ENCODE measurements at places on chromosomes 1 and 21. TPM values are rescaled to one million over a fixed set of nuclear protein-coding genes. Genes with fewer than 3 reads are reported as not detected.

The ANKRD65 gene
- not detected for total RNA-seq

The F13B gene
- total RNA-seq = not detected

The SLFNL1 gene
- total RNA-seq = 0.14 TPM

The ASCL5 gene
- total RNA-seq = not detected

The RAVER2 gene
- 6.6 TPM for total RNA-seq

The SPRR2A gene
- total RNA-seq = not detected

The POLR3C gene
- 43.3 TPM for total RNA-seq

The EFNA1 gene
- total RNA-seq = 16.4 TPM

GRCh38 chr21:16376673-16377072 is 646.9 kb downstream of the USP25 start:
- DNase-seq = no peak
- no peaks in the 10 kb centered on the region for H3K36me3 ChIP-seq
- H3K4me1 ChIP-seq = no peaks in the 10 kb centered on the region

GRCh38 chr1:93964777-93965200 is 55.6 kb upstream of the GCLM start:
- H3K27me3 ChIP-seq = no peaks in the 10 kb centered on the region
- H3K4me1 ChIP-seq = peaks cover 18% of the 10 kb centered on the region
- no peak overlapping the region for H3K27ac ChIP-seq
- no peak overlapping the region for H3K4me3 ChIP-seq

DNA sequence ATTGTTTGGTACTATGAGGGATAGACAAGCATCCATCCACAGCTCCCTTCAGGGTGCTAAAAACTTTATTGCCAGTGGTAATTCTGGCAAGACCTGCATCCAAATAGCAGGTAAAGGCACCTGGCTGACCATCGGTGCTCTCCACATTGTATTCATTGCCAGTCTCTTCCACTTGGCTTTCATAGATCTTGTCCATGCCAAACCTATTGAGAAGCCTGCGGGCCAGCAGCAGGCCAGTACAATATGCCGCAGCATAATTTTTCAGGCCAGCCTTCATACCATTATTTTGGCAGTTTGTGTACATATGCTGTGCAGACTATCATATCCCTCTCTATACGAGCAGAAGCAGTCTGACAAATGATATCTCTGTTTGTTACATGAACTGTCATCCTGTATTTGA is 70.2 kb downstream of the SWT1 start:
- no peak overlapping the region for H3K27ac ChIP-seq
- no peaks in the 10 kb centered on the region for H3K36me3 ChIP-seq
- H3K27me3 ChIP-seq = no peaks in the 10 kb centered on the region
- no peaks in the 10 kb centered on the region for H3K4me1 ChIP-seq
- H3K4me3 ChIP-seq = no peak overlapping the region

DNA sequence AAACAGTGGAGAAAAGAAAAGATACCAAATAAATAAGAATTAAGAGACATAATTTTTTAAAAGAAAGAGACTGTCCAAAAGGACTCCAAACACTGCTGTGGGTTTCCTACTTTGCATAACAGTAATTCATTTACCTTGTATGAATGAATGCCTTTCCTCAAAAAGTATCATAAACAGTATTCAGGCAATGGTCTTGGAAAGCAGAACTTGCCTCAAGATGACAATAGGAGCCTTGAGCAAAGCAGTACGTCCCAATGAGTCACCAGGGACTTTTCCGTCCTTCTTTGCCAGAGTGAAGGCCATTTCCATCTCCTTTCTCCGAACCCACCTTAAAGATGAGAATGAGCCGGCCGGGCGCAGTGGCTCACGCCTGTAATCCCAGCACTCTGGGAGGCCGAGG is 186.4 kb downstream of the ZBTB18 start:
- H3K4me1 ChIP-seq = no peaks in the 10 kb centered on the region
- no peaks in the 10 kb centered on the region for H3K36me3 ChIP-seq
- H3K27me3 ChIP-seq = no peaks in the 10 kb centered on the region
- no peak overlapping the region for H3K4me3 ChIP-seq
- peak; percentile 31 for DNase-seq

DNA sequence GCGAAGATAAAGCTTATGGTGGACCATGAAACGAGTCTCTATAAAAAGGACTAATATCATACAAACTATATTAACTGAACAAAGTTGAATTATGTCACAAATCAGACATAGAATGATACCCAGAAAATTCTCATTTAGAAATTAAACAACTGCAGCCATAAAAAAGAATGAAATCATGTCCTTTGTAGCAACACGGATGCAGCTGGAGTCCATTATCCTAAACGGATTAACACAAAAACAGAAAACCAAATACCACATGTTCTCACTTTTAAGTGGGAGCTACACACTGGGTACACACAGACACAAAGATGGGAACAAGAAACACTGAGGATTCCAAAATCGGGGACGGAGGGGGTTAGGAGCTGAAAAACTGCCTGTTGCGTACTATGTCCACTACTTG is 11.5 kb downstream of the COP1 start:
- H3K27ac ChIP-seq = no peak overlapping the region
- H3K27me3 ChIP-seq = no peaks in the 10 kb centered on the region
- DNase-seq = no peak
- no peak overlapping the region for H3K4me3 ChIP-seq
- no peaks in the 10 kb centered on the region for H3K36me3 ChIP-seq

- H3K4me1 ChIP-seq = no peaks in the 10 kb centered on the region
- H3K4me3 ChIP-seq = no peak overlapping the region
- no peaks in the 10 kb centered on the region for H3K36me3 ChIP-seq
- no peaks in the 10 kb centered on the region for H3K27me3 ChIP-seq
- H3K27ac ChIP-seq = no peak overlapping the region
These were observed 32.0 kb upstream of the IGSF5 start for GRCh38 chr21:39712976-39713375.

DNA sequence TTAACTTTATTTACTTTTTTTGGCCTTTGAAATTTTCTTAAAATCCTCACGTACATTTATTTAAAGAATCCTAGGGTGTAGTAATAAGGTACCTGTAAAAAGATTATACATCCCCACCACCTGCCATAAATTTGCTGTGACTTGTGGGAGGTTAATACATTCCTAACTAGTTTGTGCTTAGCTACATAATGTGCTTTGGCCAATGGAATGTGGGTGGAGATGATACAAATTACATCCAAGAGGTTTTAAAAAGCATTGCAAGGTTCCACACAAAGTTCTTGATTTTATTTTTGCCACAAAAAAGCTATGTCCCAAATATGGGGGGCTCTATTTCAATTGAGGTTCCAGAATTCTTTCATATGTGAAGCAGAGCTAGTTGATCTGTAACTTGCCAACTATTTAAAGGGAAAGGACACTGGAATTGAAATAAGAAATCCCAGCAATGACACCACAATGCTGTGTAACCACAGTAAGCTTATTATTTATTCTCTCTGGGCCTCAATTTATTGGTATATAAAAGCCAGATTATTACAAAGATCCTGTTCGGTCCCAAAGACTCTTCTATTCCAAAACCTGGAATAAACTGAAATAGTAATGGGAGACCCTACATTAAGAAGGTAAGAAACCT is 15.7 kb downstream of the ASPM start:
- H3K4me1 ChIP-seq = peaks cover 6% of the 10 kb centered on the region
- peaks cover 2% of the 10 kb centered on the region for H3K36me3 ChIP-seq
- H3K4me3 ChIP-seq = no peak overlapping the region
- H3K27ac ChIP-seq = peak overlapping the region; percentile 62

- H3K27ac ChIP-seq = no peak overlapping the region
- no peaks in the 10 kb centered on the region for H3K36me3 ChIP-seq
- H3K27me3 ChIP-seq = no peaks in the 10 kb centered on the region
- DNase-seq = no peak
These were observed 81.3 kb upstream of the ARHGEF16 start for GRCh38 chr1:3373175-3373574.

- H3K36me3 ChIP-seq = no peaks in the 10 kb centered on the region
- H3K4me1 ChIP-seq = no peaks in the 10 kb centered on the region
- no peaks in the 10 kb centered on the region for H3K27me3 ChIP-seq
- no peak overlapping the region for H3K27ac ChIP-seq
These were observed 23.1 kb upstream of the ERI3 start for GRCh38 chr1:44377925-44378784.

GRCh38 chr1:178500936-178501554 is 4.3 kb upstream of the CLEC20A start:
- no peaks in the 10 kb centered on the region for H3K4me1 ChIP-seq
- DNase-seq = no peak
- H3K27me3 ChIP-seq = no peaks in the 10 kb centered on the region
- H3K27ac ChIP-seq = no peak overlapping the region
- no peak overlapping the region for H3K4me3 ChIP-seq

DNA sequence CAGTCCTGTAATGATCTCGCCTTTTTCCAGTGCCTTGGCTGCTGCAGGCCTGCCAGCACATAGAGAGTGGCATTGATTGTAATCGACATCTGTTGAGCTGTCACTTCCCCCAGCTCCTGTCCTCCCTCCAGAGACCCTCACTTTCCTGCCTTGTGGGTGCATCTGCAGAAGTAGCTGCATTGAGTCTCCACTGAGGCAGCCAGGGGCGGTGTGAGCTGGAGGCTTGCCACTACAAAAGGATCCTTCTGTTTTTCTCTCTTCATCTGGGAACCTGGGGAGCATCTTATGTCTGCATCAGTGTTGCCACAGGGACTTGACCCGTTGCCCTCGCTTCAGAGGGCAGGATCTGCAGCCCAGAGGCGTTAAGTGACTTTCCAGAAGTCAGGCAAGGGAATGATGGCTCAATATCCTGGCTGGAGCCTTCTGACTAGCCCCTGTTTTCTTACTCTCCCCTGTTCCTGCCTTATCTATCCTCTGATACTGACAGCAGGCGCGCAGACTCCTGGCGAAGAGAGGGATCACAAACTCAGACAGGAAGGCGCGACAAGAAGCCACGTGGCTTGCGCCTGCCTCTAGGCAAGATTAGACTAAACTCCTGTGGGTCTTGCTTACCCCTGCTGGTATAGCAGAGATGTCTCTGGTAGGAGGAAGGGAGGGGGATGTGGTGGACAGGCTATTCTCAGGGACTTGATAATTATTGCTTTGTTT is 13.3 kb upstream of the FMOD start:
- H3K36me3 ChIP-seq = no peaks in the 10 kb centered on the region
- H3K4me3 ChIP-seq = no peak overlapping the region
- no peak overlapping the region for H3K27ac ChIP-seq
- peaks cover 22% of the 10 kb centered on the region for H3K27me3 ChIP-seq
- DNase-seq = no peak

GRCh38 chr1:4775506-4775905 is 121.1 kb downstream of the AJAP1 start:
- H3K4me1 ChIP-seq = no peaks in the 10 kb centered on the region
- no peaks in the 10 kb centered on the region for H3K36me3 ChIP-seq
- no peak for DNase-seq
- no peaks in the 10 kb centered on the region for H3K27me3 ChIP-seq
- H3K27ac ChIP-seq = no peak overlapping the region

- peak; percentile 29 for DNase-seq
- no peak overlapping the region for H3K4me3 ChIP-seq
- no peak overlapping the region for H3K27ac ChIP-seq
These were observed 28.7 kb downstream of the PTGFR start for GRCh38 chr1:78519446-78519845.

DNA sequence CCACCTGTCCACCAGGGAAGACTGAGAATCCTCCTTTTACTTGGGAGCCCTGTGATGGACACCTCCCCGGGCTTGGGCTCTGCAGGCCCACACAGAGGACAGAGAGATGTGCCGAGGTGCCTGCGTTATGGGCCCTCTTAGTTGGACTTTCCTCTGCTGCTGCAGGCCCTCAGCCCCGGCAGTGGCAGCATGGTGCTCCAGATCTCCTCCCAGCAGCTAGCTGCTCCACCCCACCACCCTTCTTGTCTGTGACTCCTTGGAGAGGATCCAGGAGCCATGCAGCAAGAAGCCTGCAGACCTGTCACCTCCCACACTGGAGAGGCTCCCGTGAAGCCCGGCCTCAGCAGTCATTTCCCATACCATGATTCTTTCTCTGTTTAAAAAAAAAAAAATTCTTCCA is 27.4 kb downstream of the PHGDH start:
- peaks cover 3% of the 10 kb centered on the region for H3K4me1 ChIP-seq
- peaks cover 10% of the 10 kb centered on the region for H3K36me3 ChIP-seq
- no peaks in the 10 kb centered on the region for H3K27me3 ChIP-seq
- H3K4me3 ChIP-seq = no peak overlapping the region
- H3K27ac ChIP-seq = no peak overlapping the region
- no peak for DNase-seq

- H3K27me3 ChIP-seq = peaks cover 3% of the 10 kb centered on the region
- H3K4me1 ChIP-seq = no peaks in the 10 kb centered on the region
- DNase-seq = no peak
- H3K4me3 ChIP-seq = no peak overlapping the region
These were observed 36.2 kb downstream of the TP73 start for GRCh38 chr1:3688356-3689137.

DNA sequence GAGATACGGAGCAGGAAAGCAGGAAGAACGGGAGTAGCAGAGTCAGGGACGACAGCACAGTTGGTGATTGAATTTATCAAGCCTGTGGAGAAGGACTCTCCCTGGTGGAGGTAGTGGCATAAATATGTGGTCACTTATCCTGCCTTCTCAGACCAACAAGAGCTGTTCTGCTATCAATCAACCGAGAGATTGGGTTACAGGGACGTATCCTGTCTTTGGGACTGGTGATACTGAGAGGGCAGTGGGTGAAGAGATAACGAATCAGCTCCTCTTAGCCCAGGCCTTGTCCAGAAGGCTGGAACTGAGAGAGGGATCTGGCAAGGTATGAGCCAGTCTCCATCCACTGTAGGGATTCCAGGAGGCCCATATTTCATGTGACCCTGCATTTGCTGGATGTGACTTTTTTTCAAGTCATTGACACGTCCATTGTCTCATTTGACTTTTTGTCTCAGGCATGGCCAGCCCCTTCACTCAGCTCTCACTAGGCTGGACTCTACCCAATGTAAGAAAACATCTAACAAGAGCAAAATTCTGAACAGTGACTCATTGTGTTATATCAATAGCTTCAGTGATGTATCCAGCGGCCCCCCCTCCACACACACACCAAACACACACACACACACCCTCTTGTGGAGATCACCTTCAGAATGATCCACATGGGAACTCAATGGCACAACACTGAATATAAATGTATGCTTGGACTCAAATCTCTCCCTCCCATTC is 11.3 kb downstream of the C1orf116 start:
- peaks cover 41% of the 10 kb centered on the region for H3K4me1 ChIP-seq
- peak overlapping the region; percentile 45 for H3K27ac ChIP-seq
- H3K27me3 ChIP-seq = no peaks in the 10 kb centered on the region
- H3K4me3 ChIP-seq = no peak overlapping the region
- DNase-seq = peak; percentile 82
- no peaks in the 10 kb centered on the region for H3K36me3 ChIP-seq

Measured in astrocyte (in vitro differentiated cells and primary cell).